ENCODE measurements at places on chromosomes 4 and X.

DNA sequence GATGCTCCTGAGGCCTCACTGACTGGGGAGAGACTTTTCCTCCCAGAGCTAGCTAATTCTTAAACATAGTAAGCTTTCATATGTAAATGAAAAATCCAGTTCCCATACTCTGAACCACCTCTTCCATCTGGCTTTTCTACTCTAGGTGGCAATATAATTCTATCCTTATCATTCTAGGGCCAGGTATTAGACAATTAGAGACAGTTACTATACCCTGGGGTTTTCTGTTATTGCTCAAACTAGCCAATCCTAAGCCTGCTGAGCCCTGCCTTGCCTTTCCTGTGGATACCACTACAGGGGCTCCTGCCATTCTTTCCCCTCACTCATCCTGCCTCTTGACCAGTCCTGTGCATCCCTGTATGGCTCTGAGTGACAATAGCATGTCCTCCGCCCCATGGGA is 552.0 kb downstream of the STIM2 start:
- no peak for DNase-seq

- DNase-seq, result peak; percentile 9
Measured at GRCh38 chrX:120251471-120252011, 929 bp downstream of the ZBTB33 start.

DNA sequence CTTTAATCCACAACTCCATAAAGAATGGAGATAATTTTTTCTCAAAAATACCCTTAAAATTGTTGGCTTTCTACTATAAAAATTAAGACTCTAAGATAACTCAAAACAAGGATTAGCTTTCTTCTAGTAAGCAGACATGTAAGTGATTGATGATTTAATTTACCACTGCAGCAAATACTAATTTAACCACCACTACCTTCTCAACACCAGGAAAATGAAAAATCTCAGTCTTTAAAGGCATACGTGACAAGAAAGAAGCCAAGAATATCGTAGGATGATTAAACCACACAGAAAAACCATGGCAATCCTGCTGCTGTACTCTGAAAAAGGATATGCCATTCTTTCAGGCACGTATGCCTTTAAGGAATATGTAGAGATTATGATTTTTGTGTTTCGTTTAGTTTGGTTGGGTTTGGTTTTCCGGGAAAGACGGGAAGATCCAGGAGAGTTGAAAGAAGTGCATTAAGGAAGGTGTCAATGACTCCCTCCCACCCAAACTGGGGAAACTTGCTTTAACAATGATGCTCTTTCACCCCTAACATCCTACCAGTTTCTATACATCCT is 881 bp downstream of the LRCH2 start:
- DNase-seq, result no peak

GRCh38 chr4:39446842-39447573 is 11.7 kb downstream of the RPL9 start:
- peak; percentile 55 for DNase-seq

DNA sequence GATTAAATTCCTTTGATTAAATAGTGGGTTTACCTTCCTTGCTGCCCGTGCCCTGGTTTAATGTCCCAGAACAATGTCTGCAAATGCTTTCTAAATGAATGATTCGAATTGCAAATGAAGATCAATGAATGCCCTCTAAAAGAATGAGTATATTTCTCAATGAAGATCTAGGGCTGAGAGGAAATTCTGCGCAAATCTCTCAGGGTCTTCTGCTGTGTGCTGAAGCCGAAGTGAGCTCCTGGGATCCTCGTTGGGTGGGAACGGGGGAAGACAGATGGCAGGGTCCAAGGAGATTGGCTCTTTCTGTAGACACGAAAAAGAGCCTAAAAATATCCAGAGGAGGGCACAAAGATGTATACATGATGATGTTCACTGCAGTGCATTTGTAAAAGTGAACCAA is 224.8 kb downstream of the STIM2 start:
- no peak for DNase-seq

DNA sequence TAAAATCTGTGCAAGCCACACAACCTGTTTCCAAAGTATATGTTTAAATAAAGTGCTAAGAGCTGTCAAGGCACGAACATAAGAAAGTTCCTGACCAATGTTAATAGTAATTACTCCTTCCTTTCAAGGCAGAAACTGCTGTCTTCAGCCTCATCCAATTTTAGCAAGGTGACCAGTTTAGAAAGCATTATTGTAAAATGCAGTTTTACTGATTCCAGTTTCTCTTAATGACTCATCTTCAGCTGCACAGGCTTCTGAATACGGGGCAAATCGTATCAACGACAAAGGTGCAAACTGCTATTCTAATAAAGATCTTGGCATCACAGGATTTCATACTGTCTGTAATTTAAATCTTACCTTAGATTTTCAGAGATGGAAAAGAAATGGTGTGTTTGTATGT is 87.5 kb downstream of the PPP3CA start:
- no peak for DNase-seq

- DNase-seq, result peak; percentile 65
Measured at GRCh38 chrX:47030339-47030738, 47.9 kb upstream of the RGN start.

GRCh38 chrX:47420962-47421361 is 50.6 kb downstream of the ZNF157 start:
- no peak for DNase-seq

GRCh38 chr4:13268703-13269102 is 215.4 kb downstream of the RAB28 start:
- DNase-seq, result no peak

DNA sequence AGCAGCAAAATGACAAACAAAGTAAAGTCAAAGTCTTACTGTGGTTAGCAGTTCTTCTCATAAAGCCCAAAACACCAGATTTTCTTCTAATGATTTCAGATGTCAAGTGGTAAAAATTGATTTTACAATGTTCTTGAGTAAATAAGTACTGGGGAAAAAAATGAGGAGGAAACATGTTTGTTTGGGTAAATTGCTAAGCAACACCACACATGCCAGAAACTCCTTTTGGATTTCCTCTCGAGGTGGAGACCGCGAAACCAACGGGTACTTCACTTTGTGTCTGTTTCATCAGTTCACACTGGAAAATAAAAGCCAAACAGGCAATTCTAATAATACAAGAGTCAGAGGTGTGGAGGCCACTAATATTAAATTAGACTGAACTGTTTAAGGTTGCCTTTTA is 4.6 kb upstream of the PKD2 start:
- no peak for DNase-seq

- no peak for DNase-seq
Measured at GRCh38 chr4:164613256-164613655, 140.7 kb upstream of the SMIM31 start.

- DNase-seq, result peak; percentile 34
Measured at GRCh38 chr4:153634738-153635353, 49.2 kb upstream of the TLR2 start.

- DNase-seq, result no peak
Measured at GRCh38 chrX:41326431-41326830, 7.5 kb upstream of the DDX3X start.

GRCh38 chr4:176874721-176875445 is 82.2 kb upstream of the VEGFC start:
- peak; percentile 46 for DNase-seq

DNA sequence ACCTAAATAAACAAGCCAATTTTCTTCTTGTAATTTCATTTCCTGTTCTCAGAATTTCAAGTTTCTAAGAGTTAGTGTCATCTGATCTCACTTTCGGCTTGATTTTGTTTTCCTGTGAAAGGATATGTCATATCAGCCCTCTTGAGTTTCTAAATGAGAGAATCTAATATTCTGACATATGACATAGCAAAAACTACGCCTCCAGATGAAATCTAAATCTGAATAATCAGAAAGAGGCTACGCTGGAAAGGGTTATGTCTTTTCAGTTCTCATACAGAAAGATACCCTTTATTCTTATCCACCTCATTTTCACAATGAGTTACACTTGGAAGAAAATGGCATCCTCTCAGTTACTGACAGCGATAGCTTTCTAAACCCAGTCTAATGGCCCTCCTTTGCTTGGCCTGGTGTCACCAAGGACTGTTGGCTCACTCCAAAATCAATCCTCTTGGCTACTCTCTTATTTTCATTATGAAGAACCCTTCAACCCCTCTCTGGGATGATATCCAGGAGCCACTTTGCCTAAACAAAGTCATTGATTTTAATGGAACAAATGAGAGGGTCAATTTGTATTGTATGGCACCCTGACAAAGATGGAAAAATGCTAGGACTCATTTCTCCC is 65.6 kb downstream of the ASB9 start:
- no peak for DNase-seq

DNA sequence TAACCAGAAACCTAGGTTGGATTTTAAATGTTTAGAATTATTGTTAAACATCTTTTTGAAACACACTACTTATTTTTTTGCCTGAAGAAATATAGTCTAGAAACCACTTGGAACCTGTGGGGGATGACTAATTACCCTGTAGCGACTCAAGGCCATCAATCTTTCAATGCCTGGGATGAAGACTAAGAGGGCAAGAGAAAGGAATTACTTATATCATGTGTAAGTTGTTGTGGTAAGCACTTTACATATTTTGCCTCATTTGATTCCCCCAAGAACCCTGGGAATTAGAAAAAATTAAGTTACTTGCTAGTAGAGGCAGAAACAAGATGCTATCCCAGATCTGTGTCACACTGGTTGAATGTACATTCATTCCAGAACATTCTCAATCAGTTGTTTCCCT is 170.9 kb upstream of the GRIA3 start:
- no peak for DNase-seq

- DNase-seq, result no peak
Measured at GRCh38 chr4:102219129-102219528, 126.2 kb downstream of the SLC39A8 start.

DNA sequence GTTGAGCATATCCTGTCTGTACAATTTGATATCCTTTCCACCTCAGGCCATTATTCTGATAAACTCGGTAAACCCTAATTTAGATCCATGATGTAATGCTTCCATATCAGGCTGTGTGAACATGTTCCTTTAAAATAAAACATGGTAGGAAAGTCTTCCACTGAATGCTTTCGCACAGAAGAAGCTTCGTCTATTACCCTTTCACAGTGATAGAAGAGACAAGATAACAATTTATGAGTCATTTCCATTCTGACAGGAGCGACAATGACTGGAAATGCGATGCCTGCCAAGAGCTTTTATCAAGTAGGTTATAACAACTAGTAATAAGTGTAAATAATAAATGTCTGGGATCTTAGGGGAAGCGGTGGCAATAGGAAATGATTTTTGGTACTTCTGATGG is 98.8 kb downstream of the TTC29 start:
- no peak for DNase-seq

- peak; percentile 34 for DNase-seq
Measured at GRCh38 chr4:106652095-106652494, 283.5 kb upstream of the GIMD1 start.

GRCh38 chrX:133923548-133923947 is 61.8 kb downstream of the GPC3 start:
- DNase-seq, result no peak

DNA sequence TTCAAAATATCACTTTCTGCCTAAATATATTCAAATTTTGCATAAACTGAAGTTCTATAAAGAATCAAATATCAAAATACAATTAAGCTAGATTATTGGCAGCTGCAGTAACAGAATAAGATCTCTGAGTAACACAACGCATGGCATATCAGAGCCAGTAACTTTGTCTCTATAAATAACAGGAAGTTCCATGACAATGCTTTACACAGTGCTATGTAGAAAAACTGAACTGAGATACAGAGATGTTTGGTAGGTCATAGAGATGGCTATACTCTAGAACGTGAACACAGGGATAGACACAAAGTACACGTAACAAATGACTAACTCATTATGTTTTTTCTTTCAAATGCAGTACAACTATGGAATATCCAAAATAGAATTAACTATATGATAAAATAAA is 18.2 kb downstream of the UBE2D3 start:
- DNase-seq, result no peak

- DNase-seq, result no peak
Measured at GRCh38 chr4:127261476-127261875, 371.3 kb upstream of the INTU start.

GRCh38 chrX:115047181-115047580 is 29.8 kb upstream of the IL13RA2 start:
- DNase-seq, result peak; percentile 56

GRCh38 chr4:83438719-83439118 is 16.9 kb downstream of the HELQ start:
- no peak for DNase-seq

DNA sequence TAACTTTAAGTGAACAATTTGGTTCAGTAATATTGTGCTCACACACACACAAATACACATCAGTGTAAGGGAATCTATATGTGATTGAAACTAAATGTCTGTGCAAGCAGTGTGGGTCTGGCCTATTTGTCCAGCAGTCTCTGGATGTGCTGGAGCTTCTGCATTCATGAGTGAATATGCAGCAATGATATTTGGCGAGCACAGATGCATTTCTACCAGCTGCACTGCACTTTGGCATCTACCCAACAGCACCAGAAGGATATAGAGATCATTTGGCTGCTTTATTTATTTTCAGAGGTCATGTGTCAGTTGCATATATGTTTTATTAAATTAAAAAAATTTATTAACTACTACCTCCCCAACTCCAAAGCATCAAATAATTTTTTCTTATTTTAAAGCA is 613.4 kb upstream of the NR3C2 start:
- DNase-seq, result no peak

DNA sequence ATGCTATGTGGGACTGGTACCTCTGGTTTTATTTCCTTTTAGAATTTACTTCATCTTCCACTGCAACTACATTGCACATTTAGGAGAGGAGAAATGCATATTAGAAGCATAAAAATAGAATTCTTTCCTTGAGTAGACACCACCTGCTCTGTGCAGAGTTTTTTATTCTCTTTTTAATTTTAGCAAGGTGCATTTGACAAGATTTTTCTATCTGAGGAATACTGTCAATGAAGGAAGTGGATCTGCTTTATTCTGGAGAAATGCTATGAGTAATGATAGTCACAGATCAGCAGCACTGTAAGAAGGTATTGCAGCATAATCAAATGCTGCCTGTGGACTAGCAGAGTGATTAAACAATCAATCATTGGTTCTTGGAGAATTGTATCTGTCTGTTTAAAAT is 1038.3 kb downstream of the RAPGEF2 start:
- DNase-seq, result no peak

DNA sequence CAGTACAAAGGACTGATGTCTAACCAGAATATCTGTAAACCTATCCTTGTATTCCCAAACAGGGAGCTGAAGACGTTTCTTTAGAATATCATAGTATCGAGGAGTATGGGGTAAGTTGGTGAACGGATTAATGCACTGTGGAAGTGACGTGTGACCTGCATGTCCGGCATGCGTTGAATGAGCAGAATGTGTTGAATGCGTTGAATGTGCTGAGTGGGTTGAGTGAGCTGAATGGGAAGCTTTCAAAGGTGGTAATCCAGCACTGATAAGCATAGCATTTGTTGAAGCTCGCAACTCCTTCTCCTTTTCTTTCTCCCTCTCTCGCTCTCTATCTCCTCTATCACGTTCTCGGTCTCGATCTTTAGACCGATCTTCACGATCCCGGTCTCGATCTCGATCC is 8.1 kb downstream of the DHX15 start:
- no peak for DNase-seq

- no peak for DNase-seq
Measured at GRCh38 chr4:53161051-53161786, 204.6 kb downstream of the SCFD2 start.

Data from fibroblast of skin of back (primary cell).